ENCODE measurements at places on chromosomes 2 and 18.

DNA sequence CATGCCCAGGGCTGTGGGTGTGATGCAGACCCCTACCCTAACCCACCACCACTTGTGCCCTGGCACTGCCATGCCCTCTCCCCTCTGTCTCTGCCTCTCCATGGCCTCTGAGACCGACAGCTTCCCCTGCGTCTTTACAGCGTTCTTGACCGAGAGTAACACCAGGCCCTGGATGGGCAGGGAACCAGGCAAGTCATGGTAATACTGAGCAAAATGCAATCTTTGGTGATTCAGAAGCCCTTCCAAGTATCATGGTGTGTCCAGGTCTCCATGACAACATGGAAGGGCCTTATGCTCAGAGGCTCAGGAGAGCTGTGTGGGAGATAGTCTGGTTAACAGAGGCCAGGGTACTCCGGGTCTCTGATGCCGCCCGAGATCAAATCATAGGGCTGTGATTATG, 176.1 kb downstream of the KLHL29 start:
- no peak for DNase-seq

DNA sequence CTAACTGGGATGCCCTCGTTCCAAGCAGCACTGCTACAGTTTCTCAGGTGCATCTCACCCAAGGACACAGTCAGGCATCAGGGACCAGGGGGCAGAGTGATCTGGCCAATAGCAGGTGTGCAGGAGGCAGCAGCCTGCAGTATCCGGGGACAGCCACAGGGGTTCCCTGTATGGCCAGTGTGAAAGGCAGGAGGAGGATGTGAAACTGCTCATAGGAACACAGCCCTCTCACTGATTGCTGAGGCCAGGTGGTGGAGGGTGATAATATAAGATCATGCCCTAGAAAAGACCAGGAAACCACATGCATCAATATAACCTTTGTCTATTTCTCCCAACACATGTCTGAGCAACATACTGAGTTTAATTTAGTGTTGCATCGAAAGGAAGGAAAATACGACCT, 112.7 kb upstream of the TACR1 start:
- no peak for DNase-seq

DNA sequence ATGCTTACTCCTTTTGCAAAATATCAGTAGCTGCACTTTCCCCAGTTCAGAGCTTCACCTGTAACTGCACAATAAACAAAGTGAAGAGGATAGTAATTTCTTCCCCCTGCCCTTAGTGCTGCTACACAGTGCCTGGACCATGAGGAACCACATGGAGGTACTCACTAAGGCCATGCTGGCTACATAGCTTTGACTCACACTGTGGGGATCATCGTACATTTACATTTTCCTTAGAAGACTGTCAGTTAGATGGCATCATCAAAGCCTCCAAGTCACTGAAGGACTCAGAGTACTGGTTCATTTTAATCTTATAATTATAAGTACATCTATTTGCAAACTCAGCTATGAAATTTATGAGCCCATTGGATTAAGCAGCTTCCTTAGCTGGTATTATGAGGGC, 1416.5 kb upstream of the CELF4 start:
- DNase-seq: no peak

- no peak for DNase-seq
These were observed 5.1 kb upstream of the RAB27B start for GRCh38 chr18:54822872-54823845.

GRCh38 chr18:67144329-67144728, 372.2 kb downstream of the DSEL start:
- DNase-seq: no peak

DNA sequence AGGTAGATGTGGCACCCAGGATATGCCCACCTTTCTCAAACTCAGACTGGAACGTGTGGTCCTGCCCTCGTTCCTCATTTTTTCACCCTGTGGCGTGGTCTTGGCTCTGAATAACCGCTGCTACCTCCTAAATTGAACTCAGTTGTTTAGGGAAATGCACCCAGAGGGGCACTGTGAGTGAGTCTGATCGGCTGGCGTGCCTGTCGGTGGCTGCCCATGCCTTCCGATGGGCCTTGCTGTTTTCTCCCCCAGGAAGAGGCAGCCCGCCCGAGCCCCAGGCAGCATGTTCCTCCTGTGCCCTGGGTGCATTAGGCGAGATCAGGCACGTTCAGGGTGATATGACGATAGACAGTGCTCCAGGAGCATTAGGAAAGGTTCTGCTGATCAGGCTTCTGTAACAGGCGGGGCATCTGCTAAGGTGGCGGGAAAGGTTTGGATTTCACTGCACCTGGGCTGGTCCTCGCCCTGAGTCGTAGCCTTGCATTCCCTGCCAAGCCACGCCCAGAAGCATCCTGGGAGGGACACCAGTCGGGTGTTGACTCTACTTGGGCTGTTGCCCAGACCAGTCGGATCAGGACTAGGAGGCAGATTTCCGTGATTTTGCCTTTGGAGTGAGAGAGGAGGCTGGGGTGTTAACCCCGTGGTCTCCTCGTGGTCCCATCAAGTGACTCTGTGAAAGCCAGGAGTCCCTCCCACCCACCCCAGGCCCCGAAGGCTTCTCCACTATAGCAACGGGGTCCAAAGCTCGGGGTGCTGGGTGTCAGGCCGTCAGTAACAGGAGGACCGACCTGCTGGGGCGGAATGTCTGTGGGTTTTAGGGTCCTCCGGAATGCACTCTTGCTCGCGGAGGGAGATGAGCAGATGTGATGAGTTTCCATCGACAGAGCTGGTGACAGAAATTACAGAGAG, 75.1 kb downstream of the SH3BP4 start:
- DNase-seq: no peak

- no peak for DNase-seq
These were observed 7.7 kb upstream of the HS6ST1 start for GRCh38 chr2:128326346-128326745.

DNA sequence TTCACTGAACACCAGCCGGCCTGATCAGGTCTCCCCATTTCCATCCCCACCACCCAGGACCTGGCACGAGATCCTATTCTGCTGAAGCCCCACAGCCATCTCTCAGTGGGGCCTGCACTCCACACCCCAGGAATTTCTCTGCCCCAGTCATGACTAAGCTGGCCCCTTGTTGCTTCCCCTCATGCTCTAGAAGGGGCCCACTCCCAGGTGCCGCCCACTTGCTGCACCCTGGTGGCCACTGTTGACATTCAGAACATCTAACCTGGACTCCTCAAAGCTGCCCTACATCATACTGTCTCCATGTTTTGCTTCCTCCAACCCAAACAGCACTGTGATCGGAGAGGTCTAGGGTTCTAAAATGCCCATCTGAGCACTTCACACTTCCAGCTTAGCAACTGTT, 90.7 kb upstream of the KLHL29 start:
- DNase-seq: no peak

DNA sequence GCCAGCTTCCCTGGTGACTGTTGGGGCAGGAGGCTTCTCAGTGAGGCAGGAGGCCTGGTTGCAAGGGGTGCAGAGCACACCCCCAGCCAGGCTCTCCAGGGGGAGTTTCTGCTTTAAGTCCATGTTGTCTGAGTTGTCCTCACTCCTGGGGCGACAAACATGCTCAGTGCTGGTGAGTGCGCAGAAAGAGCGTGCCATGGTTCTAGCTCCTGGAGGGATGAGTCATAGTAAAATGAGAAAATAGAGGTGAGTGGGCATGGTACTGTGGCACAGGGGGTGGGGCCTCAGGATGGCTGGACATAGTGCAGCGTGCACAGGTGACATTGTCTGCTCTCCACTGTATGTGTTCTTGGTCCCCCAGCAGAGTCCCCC, 457.2 kb upstream of the HS6ST1 start:
- DNase-seq: no peak

DNA sequence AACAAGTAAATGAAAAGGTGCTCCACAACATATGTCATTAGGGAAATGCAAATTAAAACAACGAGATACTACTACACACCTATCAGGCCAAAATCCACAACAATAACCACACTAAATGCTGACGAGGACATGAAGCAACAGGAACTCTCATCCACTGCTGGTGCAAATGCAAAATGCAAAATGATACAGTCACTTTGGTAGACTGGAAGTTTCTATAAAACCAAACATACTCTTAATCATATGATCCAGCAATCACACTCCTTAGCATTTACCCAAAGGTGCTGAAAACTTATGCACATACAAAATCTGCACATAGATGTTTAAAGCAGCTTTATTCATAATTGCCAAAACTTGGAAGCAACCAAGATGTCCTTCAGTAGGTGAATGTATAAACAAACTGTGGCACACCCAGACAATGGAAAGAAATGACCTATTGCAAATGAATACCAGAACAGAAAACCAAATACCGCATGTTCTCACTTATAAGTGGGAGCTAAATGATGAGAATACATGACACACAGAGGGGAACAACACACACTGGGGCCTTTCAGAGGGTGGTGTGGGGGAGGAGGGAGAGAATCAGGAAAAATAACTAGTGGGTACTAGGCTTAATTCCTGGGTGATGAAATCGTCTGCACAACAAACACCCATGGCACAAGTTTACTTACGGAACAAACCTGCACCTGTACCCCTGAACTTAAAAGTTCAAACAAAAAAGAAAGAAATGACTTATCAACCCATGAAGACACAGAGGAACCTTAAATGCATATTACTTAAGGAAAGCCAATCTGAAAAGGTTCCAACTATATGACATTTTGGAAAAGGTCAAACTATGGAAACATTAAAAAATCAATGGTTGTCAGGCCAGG, 80.4 kb downstream of the ASXL2 start:
- DNase-seq: no peak

GRCh38 chr2:207281436-207281835, 115.7 kb upstream of the KLF7 start:
- DNase-seq: no peak

- DNase-seq: no peak
These were observed 101.5 kb downstream of the VWA3B start for GRCh38 chr2:98188351-98189046.

DNA sequence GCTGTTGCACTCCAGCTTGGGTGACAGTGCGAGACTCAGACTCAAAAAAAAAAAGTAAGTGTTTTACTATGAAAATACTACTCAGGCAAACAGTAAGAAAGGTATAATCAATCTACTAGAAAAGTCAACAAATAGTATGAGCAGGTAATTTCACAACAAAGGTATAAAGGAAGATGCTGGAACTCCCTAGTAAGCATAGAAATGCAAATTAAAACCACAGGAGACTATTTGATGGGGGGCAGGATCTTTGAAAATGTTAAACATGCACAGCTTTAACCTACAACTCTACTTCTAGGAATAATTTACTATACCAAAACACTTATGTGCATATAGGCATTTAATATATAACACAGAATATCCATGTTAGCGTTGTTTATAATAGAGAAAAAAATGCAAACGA, 24.3 kb upstream of the TNFAIP6 start:
- DNase-seq: no peak

GRCh38 chr2:217332866-217333265, 473.0 kb upstream of the TNP1 start:
- no peak for DNase-seq

DNA sequence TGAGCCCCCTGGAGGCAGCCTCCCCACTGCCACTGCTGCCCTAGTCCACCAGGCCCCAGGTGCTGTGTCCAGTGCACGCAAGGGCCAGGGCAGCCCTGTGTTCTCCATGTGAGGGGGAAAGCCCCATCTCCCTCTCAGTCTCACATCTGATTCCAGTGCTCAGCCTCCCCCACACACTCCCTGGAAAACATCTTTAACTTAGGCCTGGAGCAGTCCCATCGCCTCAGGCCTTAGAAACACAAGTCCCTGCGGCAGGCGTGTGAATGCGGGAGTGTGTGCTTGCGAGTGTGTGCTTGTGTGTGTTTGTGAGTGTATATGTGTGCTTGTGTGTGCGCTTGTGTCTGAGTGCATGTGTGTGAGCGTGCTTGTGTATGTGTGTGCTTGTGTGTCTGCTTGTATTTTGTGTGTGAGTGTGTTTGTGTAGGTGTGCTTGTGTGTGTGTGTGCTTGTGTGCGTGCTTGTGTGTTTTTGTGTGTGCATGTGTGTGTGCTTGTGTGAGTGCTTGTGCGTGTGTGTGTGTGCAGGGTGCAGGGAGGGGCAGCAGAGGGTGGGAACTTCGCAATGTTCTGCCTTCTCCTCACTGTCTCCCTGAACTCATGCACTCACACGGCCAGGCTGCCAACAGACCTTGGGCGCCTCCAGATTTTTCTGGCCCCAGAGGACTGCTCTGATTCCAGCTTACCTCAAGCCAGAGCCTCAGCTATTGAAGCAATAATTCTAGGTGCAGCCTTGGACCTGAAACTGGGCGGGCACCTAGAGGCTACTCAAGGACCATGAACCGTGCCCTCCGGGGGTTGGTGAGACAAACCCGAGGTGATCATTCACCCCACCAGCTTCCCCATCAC, 139.6 kb downstream of the CABLES1 start:
- DNase-seq: no peak

DNA sequence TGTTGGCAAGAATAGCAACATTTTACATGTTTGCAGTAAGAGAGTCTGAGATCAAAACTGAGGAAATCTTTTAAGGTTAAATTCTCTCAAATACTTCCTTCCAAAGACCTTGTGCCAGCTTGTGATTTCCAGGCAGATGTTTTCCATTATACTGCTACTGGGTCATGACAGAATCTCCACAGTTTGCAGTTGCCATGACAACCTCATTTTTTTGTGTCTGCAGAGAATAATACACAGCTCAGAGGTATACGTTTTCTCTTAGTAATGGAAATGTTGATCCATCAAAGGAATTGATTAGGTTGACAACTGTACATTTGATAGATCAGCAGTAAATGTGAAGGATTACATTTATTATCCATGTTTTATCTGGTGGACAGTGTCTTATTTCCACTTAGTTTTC, 29.1 kb upstream of the CSRNP3 start:
- DNase-seq: no peak

DNA sequence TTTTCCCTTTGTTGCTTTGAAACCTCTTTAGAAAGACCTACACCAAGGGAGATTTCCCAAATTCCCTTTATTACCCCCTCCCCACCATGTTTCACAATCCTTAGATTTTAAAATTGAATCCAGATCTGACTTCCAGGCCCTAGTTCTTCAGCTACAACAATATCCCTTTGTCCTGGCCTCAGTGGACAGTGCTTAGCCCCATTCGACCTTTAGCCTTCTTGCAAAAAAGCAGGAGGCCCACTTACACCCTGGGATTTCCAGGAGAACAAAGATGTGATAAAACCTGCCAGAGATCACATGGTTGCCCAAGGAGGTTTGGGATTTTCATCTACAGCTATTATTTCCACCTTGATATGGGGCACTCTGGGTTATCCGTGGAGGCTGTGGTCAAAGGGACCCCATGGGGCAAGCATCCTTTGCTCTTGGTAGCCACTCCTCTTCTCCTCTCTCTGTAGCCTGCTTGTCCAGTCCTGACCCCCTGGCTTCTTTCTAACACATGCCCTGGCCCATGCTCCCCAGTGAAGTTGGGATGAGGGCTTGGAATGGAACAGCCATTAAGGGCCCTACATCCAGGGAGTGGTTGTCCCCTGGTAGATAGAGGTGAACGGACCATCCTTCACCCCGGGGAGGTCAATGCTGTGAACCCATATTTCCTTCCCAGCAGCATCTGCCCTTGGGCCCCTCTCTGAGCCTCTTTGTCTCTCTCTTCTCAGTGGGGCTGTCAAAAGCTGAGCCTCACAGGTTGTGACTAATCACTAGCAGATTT, 267.4 kb downstream of the DYSF start:
- DNase-seq: no peak

- no peak for DNase-seq
These were observed 72.5 kb downstream of the USP34 start for GRCh38 chr2:61398413-61398812.

GRCh38 chr2:27304488-27305240, 3.6 kb downstream of the UCN start:
- no peak for DNase-seq

- DNase-seq: no peak
These were observed 15.9 kb upstream of the CHAC2 start for GRCh38 chr2:53751728-53752127.
